ENCODE measurements at places on chromosomes 5 and 9.
A peak's percentile ranks its signal among the peaks of the same experiment; 100 is the strongest.

GRCh38 chr9:3733039-3733408 lies 207.2 kb upstream of the RFX3 start:
- DNase-seq = no peak

DNA sequence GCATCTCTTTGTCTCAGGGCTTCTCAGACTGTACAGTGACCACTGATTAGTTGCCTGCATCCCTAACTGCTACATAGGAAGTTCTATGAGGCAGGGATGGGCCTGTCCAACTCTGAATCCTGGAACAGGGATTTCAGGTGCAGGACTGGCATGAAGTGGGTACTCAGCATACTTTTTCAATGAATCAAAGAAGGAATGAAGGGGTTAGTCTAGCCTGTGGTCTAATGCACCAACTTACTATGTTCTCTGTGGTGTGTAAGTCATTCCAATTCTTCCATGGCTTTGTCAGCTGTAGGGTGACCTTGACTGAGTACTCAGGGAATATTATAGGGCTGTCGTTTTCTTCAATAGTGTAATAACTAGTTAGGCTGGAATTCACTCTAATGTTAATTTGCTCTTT lies 8.3 kb downstream of the COL15A1 start:
- DNase-seq = no peak

DNA sequence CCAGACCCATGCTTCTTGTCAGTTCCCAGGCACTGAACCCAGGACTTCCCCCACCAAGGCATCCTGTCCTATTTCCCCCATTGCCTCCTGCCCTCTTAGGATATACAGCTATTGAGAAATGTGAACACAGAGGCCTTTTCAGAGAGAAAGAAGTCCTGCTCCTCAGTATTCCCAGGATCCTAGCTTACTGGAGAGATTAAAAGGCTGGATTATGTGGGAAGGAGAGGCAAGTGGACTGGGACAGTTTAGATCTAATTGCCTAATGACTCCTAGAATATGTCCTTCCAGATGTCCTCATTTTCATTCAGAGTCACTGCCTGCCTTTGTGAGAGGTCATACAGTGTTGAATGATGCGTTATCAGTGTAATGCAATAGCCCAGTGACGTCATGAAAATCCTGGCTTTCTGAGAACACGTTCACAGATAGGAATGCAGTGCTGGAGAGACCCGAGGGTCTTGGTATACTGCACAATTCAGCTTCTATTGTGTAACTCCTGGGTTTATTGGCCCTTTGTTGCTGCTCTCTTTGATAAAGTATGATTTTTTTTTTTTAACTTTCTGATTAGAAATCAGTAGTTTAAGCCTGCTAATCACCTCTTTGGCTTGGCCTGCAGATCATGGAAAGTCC lies 26.2 kb downstream of the WWC1 start:
- peak; percentile 94 for DNase-seq

- no peak for DNase-seq
Observed at GRCh38 chr9:135773530-135774238, 71.7 kb downstream of the KCNT1 start.

Measured in EH (cell line).